ENCODE measurements at places on chromosomes 6 and 20. TPM values are rescaled to one million over a fixed set of nuclear protein-coding genes. Genes with fewer than 3 reads are reported as not detected.
A peak's percentile ranks its signal among the peaks of the same experiment; 100 is the strongest.

DNA sequence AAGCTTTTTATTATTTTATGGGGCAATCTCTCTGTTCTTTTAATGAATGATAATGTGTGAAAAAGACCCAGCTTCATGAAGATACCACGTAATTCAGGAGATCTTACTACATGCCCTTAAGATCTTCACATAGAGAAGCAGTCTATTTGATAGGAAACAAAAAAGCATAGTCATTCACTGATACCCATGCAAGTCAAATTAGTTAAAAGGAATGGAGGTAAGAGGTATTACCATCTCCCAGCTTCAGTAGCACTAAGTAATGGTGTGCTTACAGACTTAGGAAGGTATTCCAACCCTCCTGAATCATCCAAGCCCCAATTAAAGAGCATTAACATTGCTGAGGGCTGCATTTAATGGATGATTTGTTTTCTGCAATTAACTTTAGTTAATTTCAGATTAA, 364.7 kb downstream of the SYNE1 start:
- DNase-seq: no peak
- peaks cover 69% of the 10 kb centered on the region for H3K4me1 ChIP-seq
- peaks cover 40% of the 10 kb centered on the region for H3K36me3 ChIP-seq
- H3K27ac ChIP-seq: peak overlapping the region; percentile 81

DNA sequence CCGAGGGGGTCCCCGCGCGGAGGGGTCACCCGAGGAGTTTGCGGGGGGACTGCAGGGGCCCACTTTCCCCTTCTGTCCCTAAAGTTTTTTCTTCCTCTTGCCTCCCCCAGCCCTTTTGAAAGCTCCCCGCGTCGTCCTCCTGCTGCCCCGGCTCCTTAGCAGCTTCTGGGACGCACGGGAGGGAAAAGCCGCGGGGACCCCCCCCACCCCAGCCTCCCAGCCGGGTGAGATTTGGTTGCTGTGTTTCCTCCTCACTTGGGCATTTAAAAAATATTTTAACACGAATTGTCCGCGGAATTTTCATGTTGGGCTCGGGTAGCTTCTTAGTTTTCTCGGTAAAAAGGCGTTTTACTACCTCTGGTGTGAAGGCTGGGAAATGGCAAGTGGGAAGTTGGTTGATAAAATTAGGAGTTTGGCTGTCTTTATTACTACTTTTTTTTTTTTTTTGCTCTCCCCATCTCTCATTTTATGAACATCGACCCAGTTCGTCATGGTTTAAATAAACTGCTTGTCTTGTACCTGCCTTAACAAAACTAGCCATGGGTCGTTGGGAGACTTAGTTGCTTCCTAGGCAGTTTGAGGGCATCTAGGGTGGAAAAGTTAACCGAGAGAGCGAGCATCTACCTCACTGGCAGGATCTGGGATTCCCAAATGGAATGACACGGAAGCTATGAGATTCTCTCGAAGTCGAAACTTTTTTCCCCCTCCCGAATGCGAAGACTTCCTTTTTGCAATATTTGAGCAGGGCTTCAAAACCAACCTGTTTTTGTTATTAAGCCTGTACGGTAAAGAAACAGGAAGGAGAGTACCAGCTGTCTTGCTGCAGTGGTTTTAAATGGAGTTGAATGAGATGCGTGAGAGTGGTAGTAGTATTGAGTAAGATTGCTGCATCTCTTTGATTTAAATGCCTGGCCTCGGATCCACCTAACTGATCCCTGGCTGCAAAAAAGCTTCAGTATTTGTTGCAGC, 868 bp downstream of the NCOA3 start:
- peaks cover 28% of the 10 kb centered on the region for H3K4me1 ChIP-seq
- no peak for DNase-seq
- no peaks in the 10 kb centered on the region for H3K27me3 ChIP-seq
- no peaks in the 10 kb centered on the region for H3K36me3 ChIP-seq
- peak overlapping the region; percentile 93 for H3K27ac ChIP-seq
- H3K4me3 ChIP-seq: peak overlapping the region; percentile 94

DNA sequence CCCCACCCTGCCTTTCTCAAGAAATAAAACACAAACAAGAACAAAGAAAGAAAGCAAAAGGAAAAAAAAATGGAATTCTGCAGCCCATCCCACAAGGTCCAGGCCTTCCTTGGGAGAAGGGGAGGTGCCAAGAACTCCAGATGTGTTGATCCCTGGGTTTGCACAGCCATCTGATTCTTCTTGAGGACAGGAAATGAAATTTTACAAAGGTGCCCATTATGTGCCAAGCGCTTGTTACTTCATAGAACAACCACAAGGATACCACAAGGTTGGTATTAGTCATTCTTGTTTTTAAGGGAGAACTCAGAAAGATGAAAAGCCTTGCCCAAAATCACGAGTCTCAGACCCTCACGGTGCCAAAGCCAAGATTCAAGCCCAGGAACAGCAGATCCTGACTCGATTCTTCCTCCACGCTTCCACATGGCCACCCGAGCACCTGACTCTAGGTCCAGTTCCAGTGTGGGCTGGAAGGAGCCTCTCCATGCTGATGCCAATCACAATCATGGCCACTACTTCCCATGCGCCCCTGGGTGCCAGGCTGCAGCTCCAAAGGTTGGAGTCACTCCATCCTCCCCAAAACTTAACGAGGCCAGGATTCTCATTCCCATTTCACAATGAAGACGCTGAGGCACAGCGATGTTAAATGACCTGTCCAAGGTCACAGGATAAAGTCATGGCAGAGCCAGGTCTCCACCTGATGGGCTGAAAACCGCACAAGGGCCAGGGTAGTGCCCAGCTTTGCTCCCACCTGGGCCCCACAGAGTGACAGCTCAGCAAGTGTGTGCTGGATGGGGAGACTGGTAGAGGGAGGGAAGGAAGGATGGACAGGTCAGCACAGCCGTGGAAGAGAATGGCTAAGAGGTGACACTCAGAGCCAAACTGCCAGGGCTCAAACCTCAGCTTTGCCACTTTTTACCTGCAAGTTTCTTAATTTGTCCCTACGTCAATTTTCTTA, 66.7 kb upstream of the TOP1 start:
- no peaks in the 10 kb centered on the region for H3K27me3 ChIP-seq
- peaks cover 5% of the 10 kb centered on the region for H3K4me1 ChIP-seq
- H3K36me3 ChIP-seq: no peaks in the 10 kb centered on the region
- peak; percentile 86 for DNase-seq
- no peak overlapping the region for H3K27ac ChIP-seq

- peaks cover 8% of the 10 kb centered on the region for H3K4me1 ChIP-seq
- H3K27ac ChIP-seq: no peak overlapping the region
- H3K4me3 ChIP-seq: no peak overlapping the region
- DNase-seq: peak; percentile 82
- H3K27me3 ChIP-seq: no peaks in the 10 kb centered on the region
- H3K36me3 ChIP-seq: no peaks in the 10 kb centered on the region
These were observed 307.3 kb upstream of the CHD6 start for GRCh38 chr20:41925476-41925875.

DNA sequence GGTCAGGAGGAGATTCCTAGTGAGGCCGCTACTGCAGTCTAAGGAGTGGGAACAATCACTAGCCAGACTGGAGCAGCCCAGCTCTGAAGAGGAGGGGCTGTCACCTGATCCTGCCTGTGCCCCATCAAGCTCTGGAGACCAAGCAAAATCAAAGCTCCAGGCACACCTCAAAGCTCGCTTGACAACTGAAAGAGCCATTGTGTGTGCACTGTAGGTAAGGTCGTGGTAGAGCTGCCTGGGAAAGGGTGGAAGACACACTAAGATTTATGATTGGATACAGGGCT, 58.2 kb downstream of the CSE1L start:
- H3K27ac ChIP-seq: no peak overlapping the region
- no peak overlapping the region for H3K4me3 ChIP-seq
- no peaks in the 10 kb centered on the region for H3K27me3 ChIP-seq
- DNase-seq: no peak
- H3K4me1 ChIP-seq: no peaks in the 10 kb centered on the region
- peaks cover 56% of the 10 kb centered on the region for H3K36me3 ChIP-seq

DNA sequence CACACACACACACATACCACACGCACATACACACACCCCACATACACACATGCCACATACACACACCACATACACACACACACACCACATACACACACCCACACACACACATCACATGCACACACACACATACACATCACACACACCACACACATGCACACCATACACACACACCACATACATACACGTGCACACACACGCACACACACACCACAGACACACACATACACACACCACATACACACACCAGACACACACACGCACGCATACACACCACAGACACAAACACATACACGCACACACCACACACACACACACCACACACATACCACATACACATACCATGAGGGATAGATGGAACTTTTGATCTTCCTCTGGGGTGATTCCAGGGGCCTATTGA, 90.2 kb downstream of the DLGAP4 start:
- H3K36me3 ChIP-seq: no peaks in the 10 kb centered on the region
- no peaks in the 10 kb centered on the region for H3K4me1 ChIP-seq
- DNase-seq: no peak

DNA sequence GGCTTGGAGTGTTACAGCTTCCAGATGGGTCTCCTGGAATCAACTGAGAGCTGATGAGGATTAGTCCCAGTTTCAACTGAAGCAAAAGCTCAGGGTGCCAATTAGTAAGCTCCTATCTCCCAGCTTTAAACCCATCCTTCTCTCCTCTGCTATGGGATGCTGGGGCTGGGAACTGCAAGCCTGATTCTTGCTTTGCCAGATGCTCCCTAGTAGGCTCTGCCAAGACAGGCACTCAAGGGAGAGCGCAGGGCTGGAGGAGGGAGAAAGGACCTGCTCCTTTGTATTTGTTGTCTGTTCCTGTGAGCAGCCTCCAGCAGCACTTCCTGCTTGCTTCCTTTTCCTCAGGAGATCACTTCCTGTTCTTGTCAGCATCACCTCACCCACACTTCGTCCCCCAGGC, 309.7 kb downstream of the KIF16B start:
- no peaks in the 10 kb centered on the region for H3K36me3 ChIP-seq
- H3K4me1 ChIP-seq: no peaks in the 10 kb centered on the region
- no peaks in the 10 kb centered on the region for H3K27me3 ChIP-seq
- no peak overlapping the region for H3K27ac ChIP-seq
- no peak overlapping the region for H3K4me3 ChIP-seq

DNA sequence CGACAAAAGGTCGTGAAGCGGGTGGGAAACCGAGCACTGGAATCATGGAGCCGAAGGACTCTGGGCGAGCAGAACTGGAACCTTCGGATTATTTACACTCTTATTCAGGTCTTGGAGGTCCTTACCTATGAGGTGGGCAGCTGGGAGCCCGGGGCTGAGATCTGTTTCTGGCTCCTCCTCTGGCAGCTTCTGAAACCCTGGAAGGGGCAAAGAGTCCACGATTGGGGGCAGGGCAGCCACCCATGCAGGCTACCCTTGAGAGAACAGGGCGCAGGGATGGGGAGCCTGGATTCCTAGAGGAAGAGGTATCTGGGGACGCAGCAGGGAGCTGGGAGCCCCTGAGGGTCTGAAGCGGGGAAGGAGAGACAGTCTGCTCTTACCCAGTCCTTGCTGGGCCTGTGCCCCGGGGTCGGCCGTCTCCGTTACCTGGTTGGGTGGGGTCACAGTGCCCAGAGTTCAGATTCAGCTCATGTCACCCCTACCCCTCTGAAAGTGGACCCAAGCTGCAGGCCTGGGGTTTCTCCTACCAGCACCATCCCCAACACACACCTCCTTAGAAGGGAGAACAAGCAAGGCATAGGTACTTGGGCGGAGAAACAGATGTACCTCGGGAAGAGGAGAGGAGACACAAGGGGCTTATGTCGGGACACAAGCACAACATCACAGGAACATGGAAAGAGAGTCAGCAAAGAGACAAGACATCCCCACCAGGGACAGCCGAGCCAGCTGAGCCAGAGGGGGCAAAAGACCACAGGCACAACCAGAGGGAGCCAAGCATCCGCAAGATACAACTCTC, 592 bp downstream of the LTB start:
- no peaks in the 10 kb centered on the region for H3K36me3 ChIP-seq
- H3K27me3 ChIP-seq: peaks cover 3% of the 10 kb centered on the region
- H3K4me3 ChIP-seq: peak overlapping the region; percentile 71

- H3K27ac ChIP-seq: no peak overlapping the region
- H3K27me3 ChIP-seq: no peaks in the 10 kb centered on the region
- no peak for DNase-seq
- H3K4me1 ChIP-seq: no peaks in the 10 kb centered on the region
- no peak overlapping the region for H3K4me3 ChIP-seq
These were observed 60.0 kb downstream of the CD83 start for GRCh38 chr6:14177413-14178082.

GRCh38 chr6:3011158-3011557, 11.5 kb downstream of the NQO2 start:
- H3K4me1 ChIP-seq: no peaks in the 10 kb centered on the region
- H3K4me3 ChIP-seq: no peak overlapping the region
- H3K27ac ChIP-seq: no peak overlapping the region

GRCh38 chr20:58690396-58691135, 2.0 kb upstream of the NPEPL1 start:
- no peaks in the 10 kb centered on the region for H3K27me3 ChIP-seq
- peaks cover 30% of the 10 kb centered on the region for H3K4me1 ChIP-seq
- H3K27ac ChIP-seq: peak overlapping the region; percentile 97
- no peak overlapping the region for H3K4me3 ChIP-seq
- H3K36me3 ChIP-seq: no peaks in the 10 kb centered on the region

GRCh38 chr6:44255871-44256774, 1.2 kb downstream of the SLC35B2 start:
- peaks cover 55% of the 10 kb centered on the region for H3K36me3 ChIP-seq
- H3K27me3 ChIP-seq: no peaks in the 10 kb centered on the region
- peak overlapping the region; percentile 95 for H3K27ac ChIP-seq
- no peak for DNase-seq
- H3K4me1 ChIP-seq: peaks cover 52% of the 10 kb centered on the region
- peak overlapping the region; percentile 99 for H3K4me3 ChIP-seq

GRCh38 chr6:4935486-4935885, 68.4 kb downstream of the RPP40 start:
- H3K4me3 ChIP-seq: no peak overlapping the region
- peaks cover 16% of the 10 kb centered on the region for H3K4me1 ChIP-seq
- no peak for DNase-seq
- no peak overlapping the region for H3K27ac ChIP-seq

GRCh38 chr6:121573481-121573880, 138.0 kb downstream of the GJA1 start:
- H3K36me3 ChIP-seq: no peaks in the 10 kb centered on the region
- H3K4me1 ChIP-seq: peaks cover 6% of the 10 kb centered on the region
- no peaks in the 10 kb centered on the region for H3K27me3 ChIP-seq
- no peak for DNase-seq
- no peak overlapping the region for H3K27ac ChIP-seq

DNA sequence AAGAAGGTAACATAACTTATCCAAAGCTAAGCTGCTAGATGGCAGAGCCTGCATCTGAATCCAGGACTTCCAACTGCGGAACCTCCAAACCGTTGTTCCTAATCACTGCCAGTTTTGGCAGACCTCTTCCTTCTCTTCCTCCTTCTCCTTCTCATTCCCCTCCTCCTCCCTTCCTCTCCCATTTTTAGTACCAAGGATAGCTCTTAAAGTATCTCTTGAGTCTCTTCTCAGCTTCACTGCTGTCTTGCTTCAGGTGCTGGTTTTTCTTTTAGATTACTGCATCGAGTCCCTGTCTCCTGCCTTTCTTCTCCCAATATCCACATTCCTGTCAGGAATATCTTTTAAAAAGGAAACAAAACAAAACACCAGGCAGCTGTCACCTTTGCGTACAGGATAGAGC, 77.1 kb downstream of the CDYL start:
- peaks cover 16% of the 10 kb centered on the region for H3K4me1 ChIP-seq
- no peak overlapping the region for H3K27ac ChIP-seq

Gene MATN4
- 0.17 TPM for total RNA-seq

Gene MUC22
- total RNA-seq: not detected

Gene TSPO2
- total RNA-seq: not detected

Gene ZHX3
- total RNA-seq: 89.3 TPM

Gene SFT2D1
- total RNA-seq: 28.0 TPM

Gene SULF2
- total RNA-seq: 138 TPM

Gene ACSS1
- 36.6 TPM for total RNA-seq
